Activated T-helper 17 cell treated with anti-CD3 and anti-CD28 coated beads, Interleukin-2, amount 50 U/mL, for 72 hours (primary cell): ENCODE measurements at places on chromosomes 4 and X. TPM values are rescaled to one million over a fixed set of nuclear protein-coding genes. Genes with fewer than 3 reads are reported as not detected.

GRCh38 chr4:3530051-3530450 lies 2.2 kb downstream of the LRPAP1 start:
- H3K4me3 ChIP-seq, result peak overlapping the region; percentile 94
- peaks cover 15% of the 10 kb centered on the region for H3K36me3 ChIP-seq
- ATAC-seq, result no peak

DNA sequence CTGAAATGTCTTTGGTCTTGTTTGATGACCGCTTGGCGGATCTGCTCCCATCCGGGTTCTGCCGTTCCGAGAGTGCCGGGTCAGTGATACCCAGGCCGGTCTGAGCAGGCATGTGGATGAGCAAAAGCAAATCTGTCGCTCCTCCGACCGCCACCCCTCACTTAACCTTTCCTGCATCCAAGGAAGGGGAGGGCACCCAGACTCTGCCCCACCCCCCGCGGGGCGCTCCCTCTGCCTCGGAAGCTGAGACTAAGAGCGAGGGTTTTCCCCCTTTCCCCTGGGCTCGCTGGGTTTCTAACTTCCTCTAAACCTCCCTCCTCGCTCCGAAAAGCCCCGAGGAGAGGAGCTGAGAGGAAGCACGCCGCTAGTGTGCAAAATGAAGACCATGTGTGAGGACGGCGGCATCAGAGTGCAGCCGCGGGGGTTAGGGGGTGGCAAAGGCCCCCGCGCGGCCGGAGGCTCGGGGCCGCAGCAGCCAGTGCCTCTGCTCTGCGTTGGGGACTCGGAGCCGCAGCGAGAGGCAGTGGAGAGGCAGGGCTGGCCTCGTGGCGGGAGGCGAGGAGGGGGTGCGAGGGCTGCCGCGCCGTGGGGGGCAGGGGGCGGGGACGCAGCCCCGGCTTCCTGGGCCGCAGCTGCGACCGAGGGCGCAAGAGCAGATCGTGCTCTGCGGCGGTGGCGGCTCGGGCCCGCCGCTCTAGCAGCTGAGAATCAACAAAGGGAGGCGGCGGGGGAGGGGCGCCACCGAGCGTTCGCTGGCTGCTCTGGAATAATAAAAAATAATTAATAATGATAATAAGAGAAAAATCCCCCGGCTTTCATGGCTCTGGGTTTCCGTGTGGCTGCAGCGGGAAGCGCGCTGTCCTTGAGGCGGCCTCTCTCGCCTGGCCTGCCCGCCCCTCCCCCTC lies 55.8 kb upstream of the BCOR start:
- no peaks in the 10 kb centered on the region for H3K27me3 ChIP-seq
- peak overlapping the region; percentile 75 for H3K4me3 ChIP-seq
- H3K27ac ChIP-seq, result no peak overlapping the region
- no peaks in the 10 kb centered on the region for H3K4me1 ChIP-seq
- ATAC-seq, result peak; percentile 86
- no peaks in the 10 kb centered on the region for H3K36me3 ChIP-seq

Gene C4orf50
- total RNA-seq, result 0.34 TPM

DNA sequence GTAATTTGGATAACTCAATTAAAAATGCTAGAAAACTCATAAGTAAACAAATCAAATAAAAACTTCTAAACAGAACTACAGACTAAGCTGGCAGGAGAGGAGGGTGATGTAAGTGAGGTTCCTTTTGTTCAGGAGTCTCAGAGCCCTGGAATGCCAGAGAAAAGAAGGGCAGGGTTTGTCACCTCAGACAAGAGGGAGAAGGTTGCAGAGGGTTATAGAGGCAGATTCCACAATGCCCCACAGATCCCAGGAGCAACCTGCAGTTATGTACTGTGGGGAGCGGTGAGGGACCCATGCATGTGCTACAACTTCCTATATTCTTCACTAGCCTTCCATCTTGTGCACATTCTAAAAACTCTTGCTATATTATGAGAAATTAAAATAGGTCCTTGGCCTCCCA lies 129.7 kb downstream of the CFAP299 start:
- no peaks in the 10 kb centered on the region for H3K36me3 ChIP-seq
- H3K4me1 ChIP-seq, result peaks cover 7% of the 10 kb centered on the region
- no peaks in the 10 kb centered on the region for H3K27me3 ChIP-seq

Gene YIPF7
- total RNA-seq, result 0.34 TPM

GRCh38 chr4:135927651-135928050 lies 1604.6 kb downstream of the PCDH18 start:
- no peak overlapping the region for H3K4me3 ChIP-seq
- H3K4me1 ChIP-seq, result no peaks in the 10 kb centered on the region
- no peaks in the 10 kb centered on the region for H3K27me3 ChIP-seq

- no peak overlapping the region for H3K4me3 ChIP-seq
- ATAC-seq, result no peak
- H3K27me3 ChIP-seq, result peaks cover 7% of the 10 kb centered on the region
- H3K4me1 ChIP-seq, result no peaks in the 10 kb centered on the region
- no peak overlapping the region for H3K27ac ChIP-seq
These were observed 13.5 kb downstream of the TEX13B start for GRCh38 chrX:107968623-107969022.

- no peak overlapping the region for H3K4me3 ChIP-seq
- H3K36me3 ChIP-seq, result no peaks in the 10 kb centered on the region
- ATAC-seq, result no peak
- no peak overlapping the region for H3K27ac ChIP-seq
- no peaks in the 10 kb centered on the region for H3K4me1 ChIP-seq
- H3K27me3 ChIP-seq, result no peaks in the 10 kb centered on the region
These were observed 743.5 kb downstream of the ARAP2 start for GRCh38 chr4:35500812-35501211.

GRCh38 chr4:71241501-71242288 lies 97.1 kb upstream of the SLC4A4 start:
- H3K4me1 ChIP-seq, result no peaks in the 10 kb centered on the region
- ATAC-seq, result no peak
- no peaks in the 10 kb centered on the region for H3K27me3 ChIP-seq
- no peak overlapping the region for H3K27ac ChIP-seq
- no peak overlapping the region for H3K4me3 ChIP-seq

- H3K4me1 ChIP-seq, result no peaks in the 10 kb centered on the region
- no peak overlapping the region for H3K4me3 ChIP-seq
- no peak for ATAC-seq
- H3K36me3 ChIP-seq, result no peaks in the 10 kb centered on the region
- no peak overlapping the region for H3K27ac ChIP-seq
These were observed 370.6 kb downstream of the MAGEB5 start for GRCh38 chrX:26586570-26586969.

DNA sequence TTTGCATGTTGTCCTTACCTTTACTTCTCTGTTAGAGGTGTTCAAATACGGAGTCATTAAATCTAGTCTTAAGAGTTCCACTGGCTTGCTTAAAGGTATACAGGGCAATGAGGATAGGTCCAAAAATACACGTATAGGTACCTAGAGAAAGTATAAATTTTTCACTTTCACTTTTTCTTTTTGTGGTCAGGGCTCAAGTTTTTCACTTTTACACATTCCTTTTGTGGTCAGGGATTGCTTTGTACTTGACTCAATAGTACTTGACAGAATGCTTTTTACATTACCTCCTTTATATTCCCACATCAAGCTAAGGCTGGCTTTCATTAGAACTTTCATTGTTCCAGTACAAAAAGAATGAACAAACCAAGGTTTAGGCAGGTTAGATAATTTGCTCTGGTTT lies 21.7 kb downstream of the TMEM184C start:
- no peaks in the 10 kb centered on the region for H3K27me3 ChIP-seq
- ATAC-seq, result peak; percentile 37
- peaks cover 16% of the 10 kb centered on the region for H3K4me1 ChIP-seq
- no peak overlapping the region for H3K27ac ChIP-seq
- H3K4me3 ChIP-seq, result no peak overlapping the region

Gene GPAT3
- total RNA-seq, result 5.6 TPM

DNA sequence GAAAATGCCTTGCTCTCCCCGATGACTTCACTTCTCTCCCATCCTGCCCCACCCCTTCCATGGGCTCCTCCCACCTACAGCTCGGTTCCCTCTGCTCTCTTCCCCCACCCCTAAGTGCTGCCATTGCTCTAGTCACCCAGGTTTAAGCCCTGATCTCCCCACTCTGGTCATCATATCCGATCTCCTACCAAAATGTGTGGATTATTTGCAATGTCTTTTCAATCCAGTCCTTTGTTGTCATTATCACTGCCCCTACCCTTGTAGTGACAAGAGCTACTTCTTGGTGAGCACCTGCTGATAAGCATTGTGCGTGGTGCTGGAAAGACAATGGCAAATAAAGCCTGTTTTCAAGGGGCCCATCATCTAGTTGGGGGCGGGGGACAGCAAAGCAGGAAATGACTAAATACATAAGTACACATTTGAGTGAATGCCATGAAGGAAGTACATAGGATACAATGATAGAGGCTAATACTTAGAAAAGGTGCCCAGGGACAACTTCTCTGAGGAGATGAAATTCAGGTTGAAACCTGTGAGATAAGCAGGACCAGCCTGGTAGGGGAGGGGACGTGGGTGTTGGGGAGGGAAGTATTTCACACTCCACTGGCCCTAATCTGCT lies 63.8 kb downstream of the DLG3 start:
- H3K27me3 ChIP-seq, result peaks cover 5% of the 10 kb centered on the region
- peak overlapping the region; percentile 86 for H3K27ac ChIP-seq
- peaks cover 29% of the 10 kb centered on the region for H3K4me1 ChIP-seq
- ATAC-seq, result peak; percentile 37

DNA sequence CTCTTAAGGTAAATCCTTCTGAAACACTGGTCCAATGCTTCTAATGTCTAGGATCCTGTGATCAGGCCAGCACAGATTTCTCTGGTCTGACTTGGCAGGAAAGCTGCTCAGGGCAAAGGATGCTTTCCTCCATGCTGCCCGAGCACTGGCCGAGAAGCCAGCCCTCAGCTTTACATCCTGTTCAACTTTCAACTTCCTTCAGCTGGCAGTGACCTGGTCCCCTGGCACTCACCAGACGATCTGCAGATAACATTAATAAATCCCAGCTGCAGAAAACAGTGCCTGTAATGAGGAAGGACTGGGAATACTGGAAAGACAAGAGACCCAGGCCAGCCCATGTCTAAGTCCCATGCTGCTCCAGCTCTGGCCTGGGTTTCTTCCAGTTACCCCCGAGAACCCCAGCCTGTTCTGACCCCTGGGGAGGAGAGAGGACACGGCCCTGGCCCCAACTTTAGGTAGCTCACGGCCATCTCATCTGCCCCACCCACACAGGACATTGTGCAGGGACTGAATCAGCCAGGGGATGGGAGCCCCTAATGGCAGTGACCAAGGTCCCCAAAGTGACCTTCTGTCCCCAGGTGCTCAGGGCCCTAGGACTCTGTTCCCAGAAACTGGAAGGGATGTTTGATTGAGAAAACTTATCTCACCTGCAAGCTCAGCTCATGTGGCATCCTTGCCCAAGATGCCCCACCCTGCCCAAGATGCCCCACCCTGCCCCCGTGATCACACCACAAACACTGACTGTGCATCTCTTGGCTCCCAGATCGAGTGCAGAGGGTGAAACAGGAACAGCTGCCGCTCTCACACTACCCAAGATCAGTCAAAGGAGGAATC lies 28.0 kb downstream of the JAKMIP1 start:
- peak; percentile 82 for ATAC-seq
- no peaks in the 10 kb centered on the region for H3K36me3 ChIP-seq
- peak overlapping the region; percentile 60 for H3K27ac ChIP-seq

GRCh38 chr4:157312702-157313101 lies 92.2 kb downstream of the GRIA2 start:
- ATAC-seq, result no peak
- H3K4me3 ChIP-seq, result no peak overlapping the region
- no peaks in the 10 kb centered on the region for H3K27me3 ChIP-seq

Gene REELD1
- total RNA-seq, result not detected

- no peak overlapping the region for H3K4me3 ChIP-seq
- peaks cover 5% of the 10 kb centered on the region for H3K36me3 ChIP-seq
- no peak overlapping the region for H3K27ac ChIP-seq
- H3K4me1 ChIP-seq, result no peaks in the 10 kb centered on the region
These were observed 230.2 kb upstream of the STK26 start for GRCh38 chrX:131792789-131793462.

DNA sequence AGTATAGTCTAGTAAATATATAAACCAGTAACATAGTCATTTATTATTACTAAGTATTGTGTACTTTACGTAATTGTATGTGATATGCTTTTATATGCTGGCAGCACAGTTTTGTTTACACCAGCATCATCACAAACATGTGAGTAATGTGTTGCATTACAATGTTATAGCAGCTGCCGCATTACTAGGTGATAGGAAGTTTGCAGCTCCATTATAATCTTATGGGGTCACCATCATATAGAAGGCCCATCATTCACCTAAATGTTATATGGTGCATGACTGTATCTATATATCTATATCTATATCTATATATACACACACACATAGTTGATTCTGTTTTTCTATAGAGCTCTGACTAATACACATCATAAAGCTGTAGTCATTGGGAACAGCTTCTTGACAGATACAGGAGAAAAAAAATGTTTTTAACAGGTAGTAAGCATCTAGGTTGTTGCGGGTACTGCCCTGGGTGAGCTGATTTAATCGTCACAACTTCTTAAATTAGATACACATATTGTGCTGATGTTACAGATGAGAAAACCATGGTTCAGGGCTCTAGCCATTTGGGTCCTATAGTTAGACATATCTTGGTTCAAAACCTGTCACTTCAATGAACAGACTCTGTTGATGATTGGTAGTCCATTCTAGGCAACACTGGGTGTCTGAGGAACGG lies 77.9 kb downstream of the CLNK start:
- H3K4me1 ChIP-seq, result no peaks in the 10 kb centered on the region
- H3K36me3 ChIP-seq, result no peaks in the 10 kb centered on the region
- peaks cover under 1% of the 10 kb centered on the region for H3K27me3 ChIP-seq
- ATAC-seq, result no peak

Gene SPANXA2
- not detected for total RNA-seq

- no peak overlapping the region for H3K4me3 ChIP-seq
- peaks cover 6% of the 10 kb centered on the region for H3K27me3 ChIP-seq
- no peaks in the 10 kb centered on the region for H3K36me3 ChIP-seq
- H3K4me1 ChIP-seq, result no peaks in the 10 kb centered on the region
These were observed 378.4 kb downstream of the ANKRD50 start for GRCh38 chr4:124334119-124334518.

DNA sequence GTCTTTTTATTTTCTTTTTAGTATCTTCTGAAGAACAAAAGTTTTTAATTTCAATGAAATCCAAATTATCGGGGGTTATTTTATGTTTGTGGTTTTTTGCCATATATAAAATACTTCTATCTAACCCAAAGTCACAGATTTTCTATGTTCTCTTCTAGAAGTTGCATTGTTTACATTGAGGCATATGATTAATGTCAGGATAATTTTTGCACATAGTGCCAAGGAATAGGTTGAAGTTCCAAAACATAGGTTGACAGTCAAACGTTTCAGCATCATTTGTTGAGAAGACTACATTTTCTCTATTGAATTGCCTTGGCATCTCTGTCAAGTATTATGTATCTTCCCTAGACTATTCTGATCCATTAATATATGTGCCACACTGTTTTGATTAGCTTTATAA lies 64.5 kb downstream of the ANKRD17 start:
- H3K36me3 ChIP-seq, result peaks cover 47% of the 10 kb centered on the region
- peaks cover 5% of the 10 kb centered on the region for H3K4me1 ChIP-seq
- no peak for ATAC-seq

GRCh38 chrX:10514891-10515290 lies 105.5 kb downstream of the MID1 start:
- H3K36me3 ChIP-seq, result no peaks in the 10 kb centered on the region
- no peaks in the 10 kb centered on the region for H3K27me3 ChIP-seq
- no peak overlapping the region for H3K4me3 ChIP-seq
- no peak for ATAC-seq

- H3K4me1 ChIP-seq, result no peaks in the 10 kb centered on the region
- H3K36me3 ChIP-seq, result no peaks in the 10 kb centered on the region
- no peak overlapping the region for H3K27ac ChIP-seq
- no peak overlapping the region for H3K4me3 ChIP-seq
These were observed 47.0 kb downstream of the FTHL17 start for GRCh38 chrX:31024866-31025265.
